Gastrocnemius medialis (tissue), 4 donors: ENCODE measurements at places on chromosomes 4 and X. TPM values are rescaled to one million over a fixed set of nuclear protein-coding genes. Genes with fewer than 3 reads are reported as not detected.
A peak's percentile ranks its signal among the peaks of the same experiment; 100 is the strongest.

Gene P2RY8
- total RNA-seq = 0.38 TPM

- DNase-seq = no peak
These were observed 73.7 kb downstream of the ENPP6 start for GRCh38 chr4:184143770-184144564.

Gene C4orf50
- not detected for total RNA-seq

Gene ZNF630
- 0.82 TPM for total RNA-seq

DNA sequence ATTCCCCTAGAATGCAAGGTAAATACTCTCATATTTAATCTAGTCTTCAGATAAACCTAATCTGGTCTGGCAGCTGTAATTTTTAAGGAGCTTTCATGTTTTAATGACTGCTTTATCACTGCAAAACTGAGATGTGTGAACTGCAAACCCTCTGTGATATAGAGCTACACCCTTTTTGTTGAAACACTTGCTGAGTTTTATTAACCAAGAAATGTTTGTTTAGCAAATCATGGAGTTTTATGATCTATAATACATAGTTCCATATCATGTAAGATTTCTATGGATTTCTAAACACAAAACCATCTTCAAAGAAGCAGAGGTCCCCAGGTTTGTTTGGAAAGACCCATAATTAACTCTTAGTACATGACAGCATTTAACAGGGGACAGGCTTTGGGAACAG lies 126.4 kb downstream of the BTC start:
- DNase-seq = no peak

- DNase-seq = no peak
These were observed 237.4 kb downstream of the CAMK2D start for GRCh38 chr4:113524096-113524495.

- DNase-seq = peak; percentile 7
These were observed 36.6 kb downstream of the CCNG2 start for GRCh38 chr4:77193511-77194102.

Gene ZRSR2
- 3.9 TPM for total RNA-seq

DNA sequence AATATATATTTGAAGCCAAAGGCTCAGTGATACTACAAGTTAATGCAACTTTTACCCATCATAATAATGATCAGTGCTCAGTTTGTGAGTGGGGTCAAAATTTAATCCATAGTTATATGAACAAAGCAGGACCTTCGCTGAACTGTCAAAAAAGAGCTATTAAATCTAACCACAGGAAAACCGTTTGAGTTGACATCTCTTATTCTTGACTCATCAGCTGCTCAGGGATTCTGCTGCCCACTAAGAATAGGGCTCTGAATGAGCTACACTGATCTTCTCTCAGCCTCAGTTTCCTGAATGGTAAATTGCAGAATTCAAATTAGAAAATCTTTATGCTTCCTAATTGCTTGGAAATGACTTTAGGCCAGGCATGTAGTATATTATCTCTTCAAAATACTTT lies 44.9 kb upstream of the NAP1L5 start:
- no peak for DNase-seq

Gene STOX2
- 3.3 TPM for total RNA-seq

GRCh38 chr4:42133006-42133405 lies 19.4 kb downstream of the BEND4 start:
- DNase-seq = no peak

- DNase-seq = no peak
These were observed 758 bp downstream of the SCFD2 start for GRCh38 chr4:53365121-53365485.

GRCh38 chrX:110944751-110945675 lies 149.4 kb upstream of the CHRDL1 start:
- DNase-seq = no peak

DNA sequence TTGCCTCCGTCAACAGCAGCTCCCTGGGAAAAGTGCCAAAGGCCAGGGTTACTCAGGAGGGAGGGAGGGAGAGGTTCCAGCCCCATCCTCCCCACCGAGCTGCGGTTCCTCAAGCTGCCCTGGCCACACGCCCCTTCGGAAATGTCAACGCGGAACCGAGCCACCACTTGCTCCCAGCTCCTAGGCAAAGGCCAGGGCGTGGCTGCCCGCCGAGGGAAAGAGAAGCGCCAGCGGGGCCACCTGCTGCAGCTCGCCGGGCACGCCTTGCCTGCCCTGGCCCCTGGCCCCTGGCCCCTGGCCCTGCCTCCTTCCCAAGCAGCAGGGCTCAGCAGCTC lies 15.3 kb downstream of the SLC6A8 start:
- peak; percentile 73 for DNase-seq

- no peak for DNase-seq
These were observed 92.0 kb upstream of the TBL1X start for GRCh38 chrX:9372866-9373265.

DNA sequence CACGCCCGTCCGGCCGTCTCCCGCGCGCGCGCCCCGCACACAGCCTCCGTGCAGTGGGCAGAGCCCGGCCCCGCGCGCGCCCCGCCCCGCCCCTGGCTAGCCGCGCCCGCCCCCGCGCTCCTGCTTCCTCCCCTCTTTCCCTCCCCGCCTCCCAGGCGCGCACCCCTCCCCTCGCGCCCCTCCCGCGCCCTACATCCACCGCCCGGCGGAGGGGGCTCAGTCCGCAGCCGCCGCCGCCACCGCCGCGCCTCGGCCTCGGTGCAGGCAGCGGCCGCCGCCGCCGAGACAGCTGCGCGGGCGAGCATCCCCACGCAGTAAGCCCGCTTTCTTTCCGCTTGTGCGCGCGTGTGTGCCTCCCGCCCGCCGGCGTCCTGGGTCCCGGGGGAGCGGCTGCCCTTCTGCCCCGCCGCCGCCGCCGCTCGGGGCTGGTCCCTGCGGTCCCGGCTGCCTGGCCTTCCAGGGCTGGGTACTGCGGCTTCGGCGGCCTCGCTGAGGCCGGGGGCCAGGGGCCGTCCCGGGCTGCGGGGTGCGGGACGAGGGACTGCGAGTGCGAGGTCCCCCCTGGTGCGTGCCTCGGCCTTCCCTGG lies at the start of gene FHL1:
Gene FHL1, plus strand, starts transcription at position 219 of the 587 bp plus-strand sequence.
- no peak for DNase-seq

Gene POF1B
- total RNA-seq = 0.11 TPM

DNA sequence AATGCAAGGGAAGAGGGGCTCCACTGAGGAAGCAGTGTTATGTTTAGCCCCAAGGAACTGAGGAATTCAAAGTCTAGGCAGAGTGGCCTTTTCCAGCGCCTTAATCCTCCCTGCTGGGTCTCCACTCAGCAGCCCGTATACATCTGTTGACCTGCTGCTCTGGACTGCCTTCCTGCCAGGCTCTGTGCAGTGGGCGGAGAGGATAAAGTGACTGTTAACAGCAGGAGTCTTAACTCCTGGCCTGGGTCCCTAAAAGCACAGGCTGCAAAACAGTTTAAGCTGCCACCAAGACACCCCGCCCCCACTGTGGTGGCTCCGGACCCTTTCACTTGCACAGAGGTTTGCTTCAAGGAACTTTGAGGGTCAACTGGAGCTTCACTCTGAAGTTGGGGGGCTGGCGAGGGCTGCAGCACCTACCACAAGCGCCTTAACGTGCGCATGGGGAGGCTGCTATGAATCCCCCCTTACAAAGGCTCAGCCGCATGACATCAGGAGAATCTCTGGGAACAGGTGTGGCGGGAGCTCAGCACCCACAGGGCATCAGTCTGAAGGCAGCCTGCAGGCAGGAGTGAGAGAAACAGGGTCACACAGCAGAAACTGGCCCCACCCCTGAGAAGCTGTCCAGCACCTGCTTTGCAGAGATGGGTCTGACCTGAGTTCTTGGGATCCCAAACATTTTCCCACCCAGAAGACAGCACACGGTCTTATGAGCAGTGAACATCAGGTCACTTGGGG lies 358.2 kb upstream of the GATB start:
- DNase-seq = no peak

DNA sequence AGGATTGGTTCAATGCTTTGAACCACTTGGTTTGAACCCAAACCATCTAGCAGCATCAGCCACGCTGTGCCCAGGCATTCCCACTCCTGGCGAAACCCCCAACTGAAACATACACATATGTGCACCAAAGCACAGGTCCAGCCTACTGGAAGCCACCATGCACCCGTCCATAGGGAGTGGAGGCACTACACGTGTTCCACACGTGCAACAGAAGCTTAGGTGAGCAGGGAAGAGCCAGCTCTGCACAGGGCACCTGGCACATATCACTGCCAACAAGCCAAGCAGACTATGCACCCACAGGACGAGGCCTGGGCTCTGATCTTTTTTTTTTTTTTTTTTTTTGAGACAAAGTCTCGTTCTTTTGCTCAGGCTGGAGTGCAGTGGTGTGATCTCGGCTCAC lies 66.3 kb upstream of the GPR78 start:
- DNase-seq = no peak

DNA sequence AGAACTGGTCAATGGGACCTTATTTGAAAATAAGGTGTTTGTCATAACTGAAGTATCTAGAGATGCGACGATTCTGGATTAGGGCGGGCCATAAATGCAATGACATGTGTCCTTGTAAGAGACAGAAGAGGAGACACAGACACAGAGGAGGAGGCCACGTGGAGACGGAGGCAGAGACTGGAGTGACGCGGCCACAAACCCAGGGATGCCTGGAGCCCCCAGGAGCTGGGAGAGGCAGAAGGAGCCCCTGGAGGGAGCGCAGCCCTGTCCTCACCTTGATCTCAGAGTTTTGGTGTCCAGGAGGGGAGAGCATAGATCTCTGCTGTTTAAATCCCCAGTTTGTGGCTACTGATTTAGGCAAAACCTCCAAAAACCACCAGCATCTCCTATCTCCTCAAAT lies 5.0 kb downstream of the GTPBP6 start:
- no peak for DNase-seq

Gene NR3C2
- total RNA-seq = 10.4 TPM

DNA sequence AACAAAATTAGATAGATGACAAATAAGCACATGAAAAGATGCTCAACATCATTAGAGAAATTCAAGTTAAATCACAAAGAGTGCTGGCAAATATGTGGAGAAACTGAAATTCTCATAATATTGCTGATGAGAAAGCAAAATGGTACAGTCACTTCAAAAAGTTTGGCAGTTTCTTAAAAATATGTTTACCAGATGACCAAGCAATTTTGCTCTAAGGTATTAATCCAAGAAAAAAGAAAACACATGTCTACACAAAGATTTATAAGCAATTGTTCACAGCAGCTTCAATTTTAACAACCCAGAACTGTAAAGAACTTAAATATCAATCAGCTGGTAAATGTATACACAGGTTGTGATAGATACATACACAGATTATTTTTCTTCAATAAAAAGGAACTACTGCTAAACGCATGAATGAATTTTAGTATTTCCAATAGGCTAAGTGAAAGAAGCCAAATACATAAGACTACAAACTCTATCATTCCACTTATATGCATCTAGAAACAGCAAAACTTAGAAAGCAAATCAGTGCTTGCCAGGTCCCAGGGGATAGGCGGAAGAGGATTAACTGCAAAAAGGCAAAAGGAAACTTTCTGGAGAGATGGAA lies 11.7 kb downstream of the OTUD4 start:
- no peak for DNase-seq

GRCh38 chrX:119503484-119503861 lies 35.2 kb downstream of the SLC25A5 start:
- no peak for DNase-seq

DNA sequence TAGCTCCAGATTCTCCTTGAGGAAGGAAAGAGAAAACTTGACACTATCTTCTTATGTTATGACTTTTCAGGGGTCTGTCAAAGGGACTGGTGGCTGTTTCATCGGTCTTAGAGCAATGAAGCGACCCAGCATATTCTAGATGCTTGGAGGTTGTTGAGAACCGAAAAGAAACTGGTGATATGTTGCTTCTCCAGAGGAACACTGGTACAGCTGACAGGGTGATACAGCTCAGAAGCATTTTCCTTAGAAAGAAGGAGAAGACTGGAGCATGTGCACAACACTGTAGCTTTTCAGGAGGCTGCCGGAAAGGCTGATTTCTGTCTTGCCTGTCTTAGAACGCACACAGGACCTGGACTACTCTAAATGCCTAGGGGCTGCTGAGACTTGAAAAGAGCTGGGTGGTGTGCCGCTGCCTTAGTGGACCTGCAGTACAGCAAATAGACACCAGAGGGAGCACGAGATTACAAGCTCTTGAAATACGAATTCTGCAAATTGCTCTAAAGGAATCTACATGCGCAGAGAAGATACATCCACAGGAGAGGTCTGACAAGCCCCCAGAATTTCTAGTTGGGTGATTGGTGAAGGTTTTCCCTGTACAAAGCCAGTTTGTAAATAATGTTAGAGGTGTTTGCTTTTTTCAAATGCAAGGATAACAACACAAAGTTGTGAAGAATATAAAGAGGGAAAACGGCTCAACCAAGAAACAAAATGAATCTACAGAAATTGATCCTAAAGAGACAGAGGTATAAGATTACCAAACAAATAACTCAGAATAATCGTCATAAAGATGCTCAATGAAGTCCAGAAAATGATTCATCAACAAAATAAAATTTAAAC lies 223.1 kb upstream of the DMD start:
- peak; percentile 30 for DNase-seq

DNA sequence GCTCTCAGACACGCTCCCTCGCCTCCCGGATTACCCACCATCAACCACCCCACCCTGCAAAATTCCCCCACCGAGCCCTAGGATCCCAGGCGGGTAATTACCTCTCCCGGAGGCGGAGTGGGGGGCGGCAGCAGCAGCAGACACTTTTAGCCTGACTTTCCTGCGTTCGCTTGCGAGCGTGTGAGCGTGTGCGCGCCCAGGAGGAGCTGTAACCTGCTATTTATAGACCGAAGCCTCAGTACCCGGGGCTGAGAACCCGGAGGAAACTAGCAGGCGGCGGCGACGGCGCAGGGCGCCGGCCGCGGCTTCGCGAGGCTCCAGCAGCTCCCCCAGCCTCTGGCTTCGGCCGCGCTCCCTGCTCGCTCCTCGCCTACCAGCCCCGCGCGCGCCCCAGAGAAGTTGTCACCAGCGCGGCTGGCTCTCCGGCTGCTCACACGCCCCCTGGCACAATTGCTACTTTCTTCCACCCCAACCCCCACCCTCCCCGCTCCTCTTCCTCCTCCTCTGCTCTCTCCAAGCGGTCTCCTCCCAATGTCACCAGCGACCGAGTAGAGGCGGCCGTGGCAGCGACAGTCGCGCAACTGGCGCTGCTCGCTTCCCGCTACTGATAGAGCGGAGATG lies at the start of gene INPP4B:
Gene INPP4B, minus strand, starts transcription at position 194 of the 621 bp plus-strand sequence.
- DNase-seq = peak; percentile 63

DNA sequence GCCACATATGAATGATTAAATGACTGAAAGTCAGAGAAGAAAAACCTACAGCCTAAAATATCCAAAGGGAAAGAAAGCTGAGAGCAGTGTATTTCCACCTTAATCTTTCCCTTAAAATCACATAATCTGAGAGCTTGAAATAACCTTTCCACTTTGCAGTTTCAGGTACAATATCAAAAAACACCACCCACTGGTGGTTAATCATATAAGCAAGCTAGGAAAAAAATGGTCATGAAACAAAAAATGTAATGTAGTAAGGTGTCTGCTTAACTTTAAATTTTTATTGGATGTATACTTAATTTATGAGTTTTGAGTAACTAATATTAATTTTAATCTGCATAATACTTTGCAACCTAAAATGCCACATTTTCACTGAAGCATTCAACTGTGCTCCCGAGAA lies 3.2 kb downstream of the PRDM5 start:
- no peak for DNase-seq
